ENCODE measurements at places on chromosomes 2 and 18.

DNA sequence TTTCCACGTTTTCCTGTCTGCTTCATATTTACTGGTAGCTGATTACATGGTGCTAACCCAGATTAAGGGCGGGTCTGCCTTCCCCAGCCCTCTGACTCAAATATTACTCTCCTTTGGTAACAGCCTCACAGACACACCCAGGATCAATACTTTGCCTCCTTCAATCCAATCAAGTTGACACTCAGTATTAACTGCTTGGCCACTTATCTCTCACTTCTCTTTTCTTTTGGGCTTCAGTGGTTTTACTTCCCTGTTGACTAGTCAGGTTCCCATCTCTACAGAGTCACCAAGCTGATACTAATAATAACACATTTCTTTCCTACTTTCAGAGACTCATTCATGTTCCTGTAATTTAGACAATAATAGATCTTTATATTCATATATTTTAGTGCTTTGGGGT lies 302.2 kb upstream of the MAP2 start:
- DNase-seq, result no peak

DNA sequence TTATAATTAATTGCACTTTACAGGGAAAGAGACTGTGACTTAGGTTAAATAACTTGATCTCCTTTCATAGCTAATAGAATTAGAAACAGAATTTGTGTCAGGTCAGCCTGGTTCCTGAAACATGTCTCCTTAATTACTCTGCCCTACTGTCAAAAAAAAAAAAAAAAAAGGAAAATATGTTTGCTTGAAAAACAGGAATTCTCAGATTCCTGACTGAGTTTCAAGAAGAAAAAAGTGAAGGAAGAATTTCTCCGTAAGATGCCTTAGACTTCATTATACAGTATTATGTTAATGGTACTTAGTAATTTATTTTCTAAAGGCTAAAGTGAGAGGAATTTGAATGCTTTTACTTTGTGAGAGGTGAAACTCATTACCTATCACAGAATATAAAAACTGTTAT lies 118.4 kb upstream of the REG3G start:
- DNase-seq, result no peak

DNA sequence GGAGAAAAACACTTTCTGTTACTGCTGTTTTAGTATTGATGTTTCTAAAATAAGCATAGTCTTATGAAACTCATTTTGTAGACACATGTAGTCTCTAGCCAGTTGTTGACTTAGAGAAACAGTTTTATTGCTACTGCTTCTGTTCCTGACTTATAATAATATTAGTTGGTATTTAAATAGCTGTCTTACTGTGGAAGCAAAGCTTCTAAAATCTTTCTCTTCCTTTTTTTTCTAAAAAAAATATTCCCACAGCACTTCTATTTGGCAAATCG lies 121.8 kb downstream of the MTX2 start:
- DNase-seq, result no peak

GRCh38 chr2:193843675-193844074 lies 1648.9 kb upstream of the TMEFF2 start:
- DNase-seq, result no peak

DNA sequence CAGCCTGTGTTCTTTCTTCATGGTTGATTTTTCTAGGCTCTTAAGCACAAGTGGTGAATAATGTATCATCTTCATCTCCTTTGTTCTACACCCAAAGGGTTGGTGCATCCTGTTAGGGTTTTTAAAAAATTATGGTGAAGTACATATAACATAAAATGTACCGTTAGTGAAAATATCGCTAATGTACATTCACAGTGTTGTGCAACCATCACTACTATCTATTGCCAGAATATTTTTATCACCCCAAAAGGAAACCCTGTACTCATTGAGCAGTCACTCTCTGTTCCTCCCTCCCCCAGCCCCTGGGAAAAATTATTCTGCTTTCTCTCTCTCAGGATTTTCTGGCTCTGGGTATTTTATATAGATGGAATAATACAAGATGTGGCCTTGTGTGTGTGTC lies 98.5 kb downstream of the PRKCE start:
- DNase-seq, result no peak

- DNase-seq, result no peak
Observed at GRCh38 chr18:41444943-41445342, 510.1 kb upstream of the PIK3C3 start.

- no peak for DNase-seq
Observed at GRCh38 chr2:41892476-41892875, 155.3 kb upstream of the PKDCC start.

DNA sequence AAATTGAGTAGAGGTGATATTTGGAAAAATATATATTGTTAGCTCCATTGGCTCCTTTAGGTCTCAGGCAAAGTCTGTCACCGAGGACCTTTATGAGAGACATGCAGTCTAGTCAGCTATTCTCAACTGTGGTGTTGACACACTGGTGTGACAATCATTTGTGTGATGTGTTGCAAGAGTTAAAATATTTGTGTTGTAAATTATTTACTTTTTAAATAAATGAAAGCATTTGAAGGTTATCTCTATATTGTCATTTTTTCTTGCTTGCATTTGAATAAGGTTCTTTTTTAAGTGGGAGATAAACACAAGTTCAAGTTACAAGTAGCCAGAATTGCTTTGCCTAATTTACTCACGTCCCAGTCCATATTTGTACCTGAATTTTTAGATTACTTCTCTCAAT lies 4.3 kb downstream of the REL start:
- DNase-seq, result no peak

DNA sequence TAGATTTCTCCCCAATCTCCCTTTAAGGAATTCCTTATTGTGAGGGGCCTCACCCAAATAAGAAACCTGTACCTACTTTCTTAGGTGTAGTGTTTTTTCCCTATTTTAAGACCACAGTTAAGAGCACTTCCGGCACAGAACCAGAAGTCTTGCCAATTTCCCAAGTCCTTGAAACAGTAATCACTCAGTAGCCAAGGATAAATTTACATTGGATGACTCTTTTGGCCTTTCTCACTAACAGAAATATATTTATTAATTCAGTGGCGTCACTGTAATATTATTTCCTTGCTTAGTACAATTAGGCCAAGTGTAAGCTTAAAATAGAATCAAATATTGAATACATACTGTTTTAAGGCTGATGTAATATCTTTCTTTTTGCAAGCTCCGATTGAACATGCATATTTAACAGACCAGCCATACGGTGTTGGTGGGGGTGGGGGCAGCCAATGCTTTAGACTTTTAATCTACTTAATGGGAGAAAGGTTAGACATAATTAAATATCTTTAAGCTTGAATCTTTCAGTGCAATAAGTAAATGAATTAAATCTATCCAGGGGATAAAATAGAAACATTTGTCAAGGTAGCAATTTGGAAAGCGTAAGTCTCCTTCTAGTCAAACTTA lies 50.8 kb upstream of the ITGA6 start:
- DNase-seq, result no peak

- no peak for DNase-seq
Observed at GRCh38 chr2:8573234-8573941, 108.5 kb upstream of the ID2 start.

Data from IMR-90 (cell line).